ENCODE measurements at places on chromosomes 1 and 21.

DNA sequence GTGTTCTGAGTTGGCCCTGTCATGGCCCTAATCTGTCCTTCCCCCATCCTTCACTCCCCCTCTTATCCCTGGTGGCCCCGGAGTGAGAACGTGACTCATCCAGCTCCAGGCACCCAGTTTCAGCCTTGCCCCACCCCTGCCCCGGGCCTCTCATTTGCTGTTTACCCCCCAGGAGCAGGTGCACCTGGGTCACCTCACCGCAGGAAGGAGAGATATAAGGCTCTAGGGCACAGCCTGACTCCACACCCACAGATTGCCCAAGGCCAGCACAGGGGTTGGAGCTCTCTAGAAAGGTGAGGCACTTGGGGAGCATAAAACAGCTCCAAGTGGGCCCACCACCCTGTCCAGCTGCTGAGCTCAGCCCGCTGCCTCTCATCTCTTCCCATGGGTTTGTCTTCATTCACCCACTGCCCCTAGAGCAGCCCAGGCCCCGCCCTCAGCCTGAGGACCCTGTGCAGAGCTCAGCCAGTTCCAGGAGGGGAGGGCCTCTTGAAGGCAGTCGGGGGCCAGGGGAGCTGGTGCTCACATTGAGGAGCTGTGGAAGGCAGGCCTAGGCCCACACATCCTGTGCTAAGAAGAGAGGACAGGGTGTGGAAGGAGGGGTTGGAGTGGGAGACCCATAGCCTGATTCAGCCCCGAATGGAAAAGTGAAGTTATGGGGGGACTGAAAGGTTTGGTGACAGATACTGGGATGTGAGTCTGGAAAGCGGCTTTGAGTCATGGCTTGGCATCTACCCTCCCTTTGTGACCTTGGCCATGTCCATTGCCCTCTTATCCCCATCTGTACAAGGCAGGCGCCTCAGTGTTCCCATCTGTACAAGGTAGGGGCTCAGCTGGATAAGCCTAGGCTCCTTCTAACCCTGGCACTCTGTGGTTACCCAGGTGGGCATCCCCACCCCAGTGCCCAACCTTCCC lies 16.1 kb upstream of the GPR37L1 start:
- DNase-seq: no peak

- DNase-seq: no peak
These were observed at the start of gene CDA for GRCh38 chr1:20588634-20589225. Gene CDA, plus strand, starts transcription at chr1:20589097. Its CDS starts 33 bp downstream, at chr1:20589130.

DNA sequence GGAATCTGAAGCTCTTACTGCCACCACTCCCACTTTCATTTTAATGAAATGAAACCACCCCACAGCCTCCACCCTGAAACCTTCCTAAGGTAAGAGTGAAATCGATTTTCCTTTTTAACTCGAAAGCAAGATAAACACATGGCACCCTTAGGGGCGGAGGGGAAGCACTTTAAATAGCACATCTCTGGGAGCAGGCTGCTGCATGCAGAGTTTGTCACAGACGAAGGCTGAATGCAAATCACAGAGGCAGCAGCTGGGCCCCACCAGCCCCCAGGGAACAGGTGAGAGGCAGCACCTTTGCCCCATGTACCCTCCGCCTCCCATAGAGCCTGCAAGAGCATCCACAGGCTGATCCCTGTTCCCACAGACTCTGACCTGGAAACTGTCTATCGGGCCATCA lies 60.0 kb upstream of the GRIK3 start:
- DNase-seq: no peak

DNA sequence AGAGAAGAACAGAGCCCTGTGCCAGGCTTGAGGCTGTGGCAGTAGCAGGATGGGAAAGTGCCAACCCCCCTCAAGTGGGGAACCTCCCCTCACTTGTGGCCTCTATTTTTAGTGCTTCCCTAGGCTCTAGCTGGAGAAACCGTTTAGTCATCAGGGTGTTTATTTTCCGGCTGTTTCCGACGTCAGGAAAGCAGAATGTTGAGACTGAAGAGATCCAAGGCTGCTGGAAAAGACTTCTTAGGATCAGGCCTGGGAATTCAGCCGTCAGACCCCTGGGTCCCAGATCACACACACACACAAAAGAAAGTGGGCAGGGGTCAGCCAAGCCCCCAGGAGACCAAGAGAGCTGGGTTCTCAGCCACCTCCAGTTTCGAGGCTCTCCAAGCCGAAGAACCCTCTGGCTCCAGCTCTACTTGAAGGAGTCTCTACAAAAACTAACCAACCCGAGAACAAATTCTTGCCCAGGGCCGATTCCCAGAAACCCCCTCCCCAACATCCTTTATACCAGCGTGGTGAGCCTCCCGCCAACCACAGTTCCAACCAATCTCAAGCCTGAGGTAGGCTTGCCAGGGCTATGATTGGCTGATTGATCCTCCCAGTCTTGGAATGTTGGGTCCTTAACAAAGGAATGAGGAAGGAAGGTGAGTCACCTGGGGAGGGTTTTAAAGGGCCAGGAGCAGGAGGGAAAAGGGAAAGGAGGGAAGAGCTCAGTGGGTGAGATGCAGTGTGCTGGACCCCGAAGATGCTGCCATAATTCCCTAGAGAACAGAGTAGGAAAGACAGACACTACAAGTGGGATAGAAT lies 2.5 kb upstream of the MEF2D start:
- DNase-seq: no peak

GRCh38 chr21:29313662-29314408 lies 15.1 kb downstream of the BACH1 start:
- DNase-seq: no peak
